ENCODE measurements at places on chromosomes 7 and 10.

- DNase-seq: no peak
Measured at GRCh38 chr7:114944745-114945625, 23.1 kb downstream of the MDFIC start.

DNA sequence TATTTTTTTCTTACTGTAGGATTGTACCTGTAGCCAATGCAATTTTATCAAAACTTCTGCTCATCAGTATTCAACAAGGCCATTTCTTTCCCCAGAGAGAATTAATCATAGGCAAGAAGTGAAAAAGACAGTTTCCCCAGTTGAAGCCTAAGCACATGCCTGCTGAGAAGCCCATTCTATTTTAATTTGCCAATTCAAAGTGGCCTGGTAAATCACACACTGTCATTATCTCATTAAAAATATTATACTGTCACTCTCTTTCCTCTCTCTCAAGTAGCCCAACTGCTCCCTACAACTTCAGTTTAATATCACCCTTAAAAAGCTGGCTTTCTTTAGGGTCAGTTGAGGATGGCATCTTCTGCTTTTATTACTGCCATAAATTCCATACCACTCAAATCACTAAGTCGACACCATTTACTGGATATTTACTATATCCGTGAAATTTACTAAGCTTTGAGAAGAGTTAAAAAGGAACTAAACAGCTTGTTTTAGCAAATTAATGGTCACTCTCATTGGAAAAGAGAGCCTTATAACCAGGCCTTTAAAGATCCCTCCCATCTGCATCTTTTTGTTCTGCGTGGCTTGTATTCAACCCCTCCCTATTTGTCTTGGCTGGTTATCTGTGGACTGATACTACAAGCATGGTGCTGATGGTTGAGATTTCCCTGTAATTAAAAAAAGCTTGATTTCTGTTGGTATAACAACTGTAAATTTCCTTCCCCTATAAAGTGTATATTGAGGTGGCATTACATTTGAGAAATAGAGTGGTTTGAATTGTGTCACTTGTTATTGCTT is 30.6 kb downstream of the COL28A1 start:
- DNase-seq: no peak

DNA sequence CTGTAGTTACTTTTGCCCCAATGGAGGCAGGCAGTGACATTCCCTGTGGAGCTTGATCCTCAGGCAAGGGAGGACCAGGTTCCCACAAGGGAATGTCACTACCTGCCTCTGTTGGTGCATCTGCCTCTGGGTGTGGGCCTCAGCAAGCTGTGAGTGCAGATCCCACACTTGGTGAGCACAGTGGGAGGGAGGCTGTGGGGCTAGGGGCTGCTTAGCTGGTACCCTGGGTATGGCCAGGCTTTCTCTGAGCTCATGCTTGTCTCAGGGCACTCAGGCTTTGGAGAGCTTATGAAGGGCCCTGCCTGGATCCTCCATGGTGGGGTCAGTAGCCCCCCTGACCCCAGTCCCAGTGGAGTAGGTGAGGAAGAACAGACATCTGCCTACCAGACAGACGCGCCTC is 16.2 kb upstream of the ZNF488 start:
- no peak for DNase-seq

DNA sequence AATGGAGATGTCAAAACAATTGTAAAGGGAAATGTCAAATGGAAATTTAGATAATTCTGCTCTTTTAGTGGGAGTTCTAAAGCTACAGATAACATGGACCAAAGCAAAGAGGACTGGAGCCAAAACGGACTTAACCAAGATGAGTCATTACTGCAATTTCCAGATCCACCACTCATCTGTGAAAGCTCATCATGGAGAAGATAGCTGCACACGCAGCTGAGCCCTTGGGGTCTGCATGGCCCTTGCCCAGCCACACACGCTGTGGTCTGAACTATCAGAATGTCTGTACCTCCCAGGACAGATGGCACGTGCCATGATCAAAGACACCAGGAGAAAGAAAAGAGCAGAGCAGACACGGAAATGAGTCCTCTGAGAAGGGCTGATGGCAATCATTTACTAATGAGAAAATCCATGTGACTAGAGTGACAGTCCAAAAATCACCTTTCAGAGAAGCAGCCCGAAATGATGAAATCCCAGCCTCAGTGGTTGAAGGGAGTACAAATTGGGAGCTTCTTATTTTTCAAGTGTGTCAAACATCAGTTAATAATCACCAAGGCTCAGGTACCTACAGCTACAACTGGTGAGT is 177.9 kb upstream of the MGMT start:
- no peak for DNase-seq
